ENCODE measurements at places on chromosomes 7 and 10. TPM values are rescaled to one million over a fixed set of nuclear protein-coding genes. Genes with fewer than 3 reads are reported as not detected.

HTR7 gene
- 0.32 TPM for total RNA-seq

MMD2 gene
- total RNA-seq, result not detected

UPK3B gene
- not detected for total RNA-seq

PPRC1 gene
- total RNA-seq, result 10.0 TPM

MYOF gene
- 214 TPM for total RNA-seq

SLC4A2 gene
- 34.8 TPM for total RNA-seq

GIMAP6 gene
- total RNA-seq, result 115 TPM

ADCK2 gene
- total RNA-seq, result 22.8 TPM

BAIAP2L1 gene
- total RNA-seq, result not detected

ZNF107 gene
- 1.6 TPM for total RNA-seq

DMBT1 gene
- total RNA-seq, result not detected

GRID1 gene
- not detected for total RNA-seq

COL13A1 gene
- 37.2 TPM for total RNA-seq

FKBP6 gene
- total RNA-seq, result not detected

SHH gene
- not detected for total RNA-seq

CALHM1 gene
- total RNA-seq, result not detected

FGL2 gene
- under 0.01 TPM for total RNA-seq

KIAA1549 gene
- 1.9 TPM for total RNA-seq

MTG1 gene
- total RNA-seq, result 45.7 TPM

CCDC6 gene
- 21.4 TPM for total RNA-seq

VSIR gene
- 6.5 TPM for total RNA-seq

SYNPO2L gene
- total RNA-seq, result not detected

C10orf143 gene
- total RNA-seq, result 0.65 TPM

FOXI2 gene
- not detected for total RNA-seq

LYZL2 gene
- not detected for total RNA-seq

C10orf53 gene
- total RNA-seq, result not detected

SRRM3 gene
- 0.91 TPM for total RNA-seq

CXCL12 gene
- 0.46 TPM for total RNA-seq

PTPN20 gene
- 1.2 TPM for total RNA-seq

TCAF2 gene
- 8.4 TPM for total RNA-seq

BICC1 gene
- total RNA-seq, result 1.3 TPM

PRR15 gene
- total RNA-seq, result 0.15 TPM

AP4M1 gene
- 38.8 TPM for total RNA-seq

EVX1 gene
- not detected for total RNA-seq

SPDYE2B gene
- total RNA-seq, result not detected

FGFR2 gene
- total RNA-seq, result 0.32 TPM

STOX1 gene
- 0.30 TPM for total RNA-seq

KRIT1 gene
- total RNA-seq, result 40.4 TPM

NRP1 gene
- 187 TPM for total RNA-seq

CCL24 gene
- total RNA-seq, result not detected

PRKRIP1 gene
- 18.5 TPM for total RNA-seq

CLRN3 gene
- not detected for total RNA-seq

LIPJ gene
- total RNA-seq, result not detected

RELN gene
- total RNA-seq, result 1.6 TPM

CYP2C9 gene
- total RNA-seq, result not detected

PDE1C gene
- 3.6 TPM for total RNA-seq

GJD4 gene
- total RNA-seq, result not detected

LIPK gene
- total RNA-seq, result not detected

ASAH2 gene
- 0.32 TPM for total RNA-seq

CC2D2B gene
- total RNA-seq, result 0.32 TPM

SPDYE9 gene
- not detected for total RNA-seq

ENKUR gene
- total RNA-seq, result not detected

MBLAC1 gene
- total RNA-seq, result 2.7 TPM

TRIM4 gene
- 16.3 TPM for total RNA-seq
